ENCODE measurements at places on chromosomes 1 and 21.

DNA sequence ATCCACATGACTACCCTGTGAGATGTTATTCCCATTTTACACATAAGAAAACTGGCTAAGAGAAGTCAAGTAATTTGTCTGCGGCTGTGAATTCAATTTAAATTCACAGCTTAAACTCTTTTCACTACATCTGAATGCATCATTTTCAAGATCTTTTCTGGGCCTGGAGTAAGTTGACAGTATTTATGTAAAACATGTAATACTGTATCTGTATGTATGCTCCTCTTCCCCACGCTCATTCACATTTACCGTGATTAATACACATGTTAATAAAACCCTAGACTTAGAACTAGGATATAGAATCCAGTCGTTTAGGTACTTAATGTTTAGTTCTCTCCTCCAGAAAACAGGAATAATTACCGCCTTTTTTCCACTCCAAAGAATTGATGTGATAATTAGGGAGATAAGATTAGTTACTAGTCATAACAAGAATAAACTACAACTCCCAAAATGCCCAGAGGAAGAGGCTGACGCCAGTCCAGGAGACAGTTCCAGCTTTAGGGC lies 442 bp upstream of the PPP1R12B start:
- no peak for DNase-seq

- DNase-seq: no peak
Measured at GRCh38 chr1:21622466-21623315, 46.5 kb downstream of the RAP1GAP start.

GRCh38 chr1:55060133-55060999 lies 21.0 kb downstream of the PCSK9 start:
- no peak for DNase-seq

- DNase-seq: no peak
Measured at GRCh38 chr1:2987773-2988172, 33.5 kb upstream of the ACTRT2 start.

DNA sequence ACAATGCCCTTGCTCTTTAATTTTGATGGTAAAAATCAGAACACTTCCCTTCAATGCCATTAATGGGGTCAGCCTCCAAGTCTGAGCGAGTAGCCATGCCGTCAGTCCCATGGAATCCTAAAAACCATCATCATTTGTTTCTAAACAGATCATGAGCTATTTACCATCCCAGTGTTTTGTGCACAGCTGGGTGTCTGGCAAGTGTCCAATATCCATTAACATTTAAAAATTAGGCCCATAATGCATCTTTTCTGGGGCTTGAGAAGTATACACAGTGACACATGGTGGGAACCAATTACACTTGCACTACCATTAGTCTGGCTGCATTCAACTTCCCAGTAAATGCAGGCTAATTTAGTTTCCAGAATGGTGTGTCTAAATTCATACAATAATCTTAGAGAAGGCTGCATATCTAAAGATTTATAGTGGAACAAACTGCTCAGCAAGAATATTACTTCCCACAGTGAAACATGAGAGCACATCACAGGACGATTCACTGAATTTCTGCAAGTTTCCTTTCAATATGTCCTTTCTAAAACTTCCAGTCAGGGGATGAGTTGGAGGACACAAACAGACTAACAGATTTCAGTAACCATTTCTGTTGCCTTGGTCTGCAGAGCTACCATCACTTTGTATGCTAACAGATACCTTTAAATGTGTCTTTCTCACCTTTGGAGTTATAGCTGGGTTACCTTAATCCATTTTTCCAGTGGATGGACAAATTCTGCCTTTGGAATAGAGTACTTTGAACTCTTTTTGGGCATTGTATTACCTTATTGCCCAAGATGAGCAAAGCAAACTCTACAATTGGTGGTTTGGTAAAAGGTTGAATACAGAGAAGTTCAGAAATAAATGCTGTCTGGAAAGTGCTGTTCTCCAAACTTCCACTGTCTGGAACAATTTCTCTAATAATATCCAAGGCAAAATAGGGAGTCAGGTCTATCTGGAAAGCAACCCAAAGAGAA lies 258.0 kb downstream of the PTBP2 start:
- peak; percentile 56 for DNase-seq

- DNase-seq: no peak
Measured at GRCh38 chr1:29785554-29785953, 549.2 kb downstream of the PTPRU start.

GRCh38 chr1:230073371-230074035 lies 6.5 kb downstream of the GALNT2 start:
- no peak for DNase-seq

GRCh38 chr1:207841901-207842300 lies 69.0 kb downstream of the CD34 start:
- DNase-seq: no peak

- peak; percentile 21 for DNase-seq
Measured at GRCh38 chr1:71019233-71019969, 28.2 kb downstream of the PTGER3 start.

GRCh38 chr1:44808063-44808937 lies at the start of gene BTBD19:
TSS of gene BTBD19 (plus strand) at chr1:44808523. CDS start at chr1:44808821, 298 bp downstream.
- peak; percentile 83 for DNase-seq

GRCh38 chr1:231949277-231950091 lies 322.9 kb downstream of the DISC1 start:
- DNase-seq: no peak

- no peak for DNase-seq
Measured at GRCh38 chr1:96208428-96208827, 513.2 kb upstream of the PTBP2 start.

GRCh38 chr1:125119024-125119441 lies 3934.3 kb downstream of the SRGAP2C start:
- DNase-seq: no peak

GRCh38 chr1:36212782-36213181 lies 11.5 kb upstream of the THRAP3 start:
- no peak for DNase-seq

GRCh38 chr1:213103377-213104306 lies 52.6 kb downstream of the RPS6KC1 start:
- no peak for DNase-seq

DNA sequence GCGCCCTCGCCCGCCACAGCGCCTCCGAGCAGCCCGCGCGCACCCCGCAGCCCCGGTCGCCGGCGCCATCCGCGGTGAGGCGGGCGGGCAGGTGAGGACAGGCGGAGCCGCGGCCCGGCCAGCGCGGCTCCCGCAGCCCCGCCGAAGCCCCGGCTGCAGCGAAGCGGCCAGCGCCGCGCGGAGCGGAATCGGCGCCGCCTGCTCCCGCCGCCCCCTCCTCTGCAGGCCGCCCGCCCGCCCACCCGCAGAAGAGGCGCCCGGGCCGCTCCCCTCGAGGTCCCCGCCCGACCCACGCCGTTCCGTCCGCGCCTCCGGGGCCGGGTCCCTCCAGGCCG lies 1.3 kb downstream of the PRDM16 start:
- DNase-seq: no peak

- no peak for DNase-seq
Measured at GRCh38 chr1:193533853-193534252, 347.4 kb upstream of the B3GALT2 start.

DNA sequence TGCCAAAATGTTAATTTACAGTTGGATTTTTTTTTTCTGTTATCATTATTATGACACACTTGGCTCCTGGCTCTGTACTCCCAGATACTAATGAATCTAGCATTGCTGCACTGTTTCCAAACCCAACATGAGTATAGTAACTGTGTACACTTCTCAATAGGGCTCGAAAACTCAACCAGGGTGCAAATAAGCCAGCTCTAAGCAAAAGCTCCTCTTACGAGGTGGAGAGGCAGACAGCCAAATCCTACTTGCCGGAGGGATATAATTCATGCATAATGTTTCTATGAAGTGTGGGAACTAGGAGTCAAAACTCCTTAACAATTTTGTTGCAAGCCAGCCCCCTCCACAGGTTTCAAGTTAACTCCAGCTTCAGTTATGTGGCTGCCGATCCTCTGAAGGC lies 510.4 kb upstream of the ZP4 start:
- peak; percentile 5 for DNase-seq

- DNase-seq: no peak
Measured at GRCh38 chr1:145877923-145878486, 7.7 kb downstream of the ANKRD35 start.

- no peak for DNase-seq
Measured at GRCh38 chr1:246160374-246160773, 346.7 kb downstream of the SMYD3 start.

- DNase-seq: no peak
Measured at GRCh38 chr21:42861311-42861847, 18.0 kb downstream of the WDR4 start.

- no peak for DNase-seq
Measured at GRCh38 chr21:29221253-29221744, 77.4 kb upstream of the BACH1 start.

GRCh38 chr1:76256289-76257223 lies 182.0 kb downstream of the ST6GALNAC3 start:
- no peak for DNase-seq

Data from urinary bladder (tissue), 4 donors.